Hepatic stellate cell (primary cell): ENCODE measurements at places on chromosomes 5 and 9.

- DNase-seq, result no peak
Observed at GRCh38 chr9:88657893-88658292, 122.9 kb downstream of the NXNL2 start.

- DNase-seq, result peak; percentile 14
Observed at GRCh38 chr9:99430301-99430700, 208.2 kb downstream of the SEC61B start.

- DNase-seq, result no peak
Observed at GRCh38 chr9:4630836-4631235, 31.3 kb upstream of the PLPP6 start.

DNA sequence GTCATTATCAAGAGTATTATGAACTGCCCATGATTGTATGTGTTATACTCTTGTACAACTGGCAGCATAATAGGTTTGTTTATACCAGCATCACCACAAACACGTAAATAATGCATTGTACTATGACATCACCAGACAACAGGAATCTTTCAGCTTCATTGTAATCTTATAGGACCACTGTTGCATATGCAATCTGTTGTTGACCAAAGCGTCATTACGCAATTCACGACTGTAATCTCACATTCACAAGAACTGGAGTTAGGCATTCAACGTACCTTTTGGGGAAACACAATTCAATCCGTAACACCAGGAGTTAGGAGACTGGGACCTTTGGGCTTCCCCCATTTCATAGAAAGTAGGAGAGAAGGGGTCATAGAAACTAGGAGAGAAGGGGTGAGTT lies 20.4 kb upstream of the ARSI start:
- no peak for DNase-seq

GRCh38 chr9:31783491-31783890 lies 601.0 kb upstream of the ACO1 start:
- DNase-seq, result no peak

DNA sequence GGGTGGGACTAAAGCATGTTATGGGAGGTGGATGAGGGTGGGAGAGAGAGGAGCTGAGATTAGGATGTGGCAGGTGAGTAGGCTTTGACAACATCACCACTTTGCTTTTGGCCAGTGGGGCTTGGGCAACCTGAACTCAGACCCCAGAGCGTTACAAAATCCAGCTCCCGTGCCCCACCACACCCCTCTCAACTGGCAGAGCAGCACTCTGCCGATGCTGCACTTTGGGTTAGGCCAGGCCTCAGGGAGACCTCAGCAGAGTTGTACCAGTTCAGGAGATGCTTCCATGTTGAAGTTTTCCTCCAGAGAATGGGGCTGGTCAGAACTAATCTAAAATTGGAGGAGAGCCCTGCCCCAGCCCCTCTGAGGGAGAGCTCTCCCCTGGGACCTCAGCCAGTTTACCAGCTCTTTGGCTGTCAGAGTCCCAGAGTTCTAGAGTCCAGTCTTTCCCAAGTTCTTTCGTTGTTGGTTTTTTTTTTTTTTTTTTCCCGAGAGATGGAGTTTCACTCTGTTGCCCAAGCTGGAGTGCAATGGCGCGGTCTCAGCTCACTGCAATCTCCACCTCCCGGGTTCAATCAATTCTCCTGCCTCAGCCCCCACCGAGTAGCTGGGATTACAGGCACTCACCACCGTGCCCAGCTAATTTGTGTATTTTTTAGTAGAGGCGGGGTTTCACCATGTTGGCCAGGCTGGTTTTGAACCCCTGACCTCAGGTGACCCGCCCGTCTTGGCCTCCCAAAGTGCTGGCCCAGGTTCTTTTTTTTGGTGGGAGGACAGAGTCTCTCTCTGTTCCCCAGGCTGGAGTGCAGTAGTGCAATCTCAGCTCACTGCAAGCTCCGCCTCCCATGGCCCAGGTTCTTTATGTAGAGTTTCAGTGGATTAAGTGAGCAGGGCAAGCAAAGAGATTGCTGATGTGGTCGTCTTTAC lies 17.8 kb downstream of the NUDT2 start:
- no peak for DNase-seq

- no peak for DNase-seq
Observed at GRCh38 chr5:81424728-81425127, 30.8 kb upstream of the ACOT12 start.
